Stimulated activated CD8-positive, alpha-beta memory T cell treated with anti-CD3 and anti-CD28 coated beads, Interleukin-12 subunit alpha, Interleukin-12 subunit beta, amount 100 ng/mL, for 4 hours (primary cell): ENCODE measurements at places on chromosomes 16 and 17.
A peak's percentile ranks its signal among the peaks of the same experiment; 100 is the strongest.

DNA sequence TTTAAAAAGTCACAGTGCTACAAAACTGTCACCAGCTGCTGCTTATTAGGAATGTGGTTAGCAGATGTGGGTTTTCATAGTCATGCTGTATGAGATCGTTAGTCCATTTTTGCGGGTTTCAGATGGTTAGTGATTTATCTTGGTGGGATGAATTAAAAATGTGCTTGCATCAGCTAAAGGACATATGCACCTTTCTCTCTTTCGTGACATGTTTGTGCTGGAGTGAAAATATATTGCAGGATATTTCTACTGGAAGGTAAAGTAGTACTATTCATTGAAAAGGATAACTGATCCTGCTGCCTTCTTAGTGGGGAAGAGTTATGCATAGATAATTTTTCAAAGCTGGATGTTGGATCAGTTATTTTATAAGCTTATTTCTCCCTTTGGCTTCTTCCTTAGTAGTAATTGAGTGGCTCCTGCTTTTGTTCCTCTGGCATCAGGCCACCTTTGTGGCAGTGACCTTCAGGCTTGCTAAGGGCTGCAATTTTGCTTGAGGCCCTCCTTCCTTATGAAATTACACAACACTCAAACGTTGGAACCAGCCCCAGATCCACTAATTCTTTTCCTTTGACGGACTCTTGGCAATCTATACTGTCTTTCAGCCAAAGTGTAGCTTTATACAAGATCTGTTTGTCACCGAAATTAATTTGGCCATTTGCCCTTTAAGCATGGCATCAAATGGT lies 7.5 kb upstream of the SNTB2 start:
- no peak for DNase-seq

- no peak for DNase-seq
These were observed 19.2 kb downstream of the RAI1 start for GRCh38 chr17:17700251-17700969.

DNA sequence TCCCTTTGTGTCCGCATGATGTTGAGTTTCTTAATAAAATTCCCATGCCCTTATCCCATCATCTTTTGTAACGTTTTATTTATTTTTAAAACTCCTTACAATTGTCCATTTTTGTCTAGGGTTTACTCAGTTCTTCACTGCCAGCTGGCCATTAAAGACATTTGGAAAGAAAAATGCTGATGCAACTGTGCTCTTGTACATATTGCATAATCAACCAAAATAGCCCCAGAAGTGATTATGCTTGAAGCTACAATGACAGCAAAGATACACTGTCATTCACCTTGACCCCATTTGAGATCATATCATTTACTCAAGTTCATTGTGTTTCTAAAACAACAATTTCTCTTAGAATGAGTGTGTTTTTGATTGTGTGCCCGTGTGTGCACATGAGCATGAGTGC lies 1074.6 kb upstream of the RBFOX1 start:
- DNase-seq = no peak

DNA sequence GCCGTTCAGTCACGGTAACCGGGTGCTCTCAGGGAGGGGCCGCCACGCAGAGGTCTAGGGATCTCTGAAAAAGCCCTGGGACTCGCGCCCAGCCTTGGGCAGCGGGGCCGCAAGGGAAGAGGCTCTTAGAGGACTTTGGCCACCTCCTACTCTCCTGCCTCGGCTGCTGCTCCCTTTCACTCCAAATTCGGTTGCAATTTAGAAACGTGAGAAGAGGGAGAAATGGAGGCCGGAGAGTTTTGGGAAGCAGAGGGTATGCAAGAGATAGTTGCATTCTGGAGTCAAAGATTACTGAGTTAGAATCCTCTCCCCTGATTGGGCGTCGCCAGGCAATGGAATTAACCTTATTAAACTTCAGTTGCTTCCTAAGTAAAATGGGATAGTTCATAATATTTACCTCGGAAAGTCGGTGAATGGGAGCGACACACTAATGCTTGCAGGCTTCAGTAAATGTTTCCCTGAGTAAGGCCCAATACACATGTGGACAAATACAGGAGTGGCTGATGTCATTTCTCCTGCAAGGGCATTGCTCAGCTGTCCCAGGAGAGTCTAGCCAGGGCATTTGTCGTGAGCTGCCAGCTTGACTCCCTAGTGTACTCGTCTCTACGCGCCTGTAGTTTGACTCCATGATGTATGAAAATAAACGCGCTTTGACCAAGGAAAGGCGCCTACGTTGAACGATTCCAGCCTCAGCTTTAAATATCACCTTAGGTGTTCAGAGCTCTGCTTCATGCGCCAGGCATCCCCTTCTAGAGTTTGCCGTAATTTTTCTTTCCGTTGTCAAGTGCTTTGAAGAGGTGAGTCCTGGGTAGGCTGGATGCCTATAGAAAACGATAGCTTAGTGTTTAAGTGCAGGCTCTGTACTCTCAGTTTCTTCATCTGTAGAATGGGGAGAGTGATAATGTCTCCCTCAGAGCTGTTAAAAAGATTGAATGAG lies 667 bp downstream of the OGFOD1 start:
- DNase-seq = no peak

DNA sequence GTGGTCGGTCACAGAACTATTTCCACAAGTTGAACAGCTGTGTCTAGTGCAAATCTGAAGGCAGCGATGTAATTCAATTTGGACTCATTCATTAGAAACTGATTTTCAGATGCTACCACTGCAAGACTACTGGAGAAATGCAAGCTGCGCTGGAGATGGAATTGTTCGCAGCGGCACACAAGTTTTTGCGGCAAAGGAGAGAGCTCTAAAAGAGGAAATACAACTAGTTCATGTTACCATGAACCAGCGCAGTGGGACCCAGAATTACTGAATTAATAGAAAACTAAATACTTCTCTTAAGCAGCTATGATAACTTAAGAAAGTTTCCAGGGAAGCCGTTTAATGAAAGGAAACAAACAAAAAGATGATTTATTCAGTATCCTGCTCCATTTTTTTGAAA lies 1.9 kb downstream of the CREBBP start:
- no peak for DNase-seq

DNA sequence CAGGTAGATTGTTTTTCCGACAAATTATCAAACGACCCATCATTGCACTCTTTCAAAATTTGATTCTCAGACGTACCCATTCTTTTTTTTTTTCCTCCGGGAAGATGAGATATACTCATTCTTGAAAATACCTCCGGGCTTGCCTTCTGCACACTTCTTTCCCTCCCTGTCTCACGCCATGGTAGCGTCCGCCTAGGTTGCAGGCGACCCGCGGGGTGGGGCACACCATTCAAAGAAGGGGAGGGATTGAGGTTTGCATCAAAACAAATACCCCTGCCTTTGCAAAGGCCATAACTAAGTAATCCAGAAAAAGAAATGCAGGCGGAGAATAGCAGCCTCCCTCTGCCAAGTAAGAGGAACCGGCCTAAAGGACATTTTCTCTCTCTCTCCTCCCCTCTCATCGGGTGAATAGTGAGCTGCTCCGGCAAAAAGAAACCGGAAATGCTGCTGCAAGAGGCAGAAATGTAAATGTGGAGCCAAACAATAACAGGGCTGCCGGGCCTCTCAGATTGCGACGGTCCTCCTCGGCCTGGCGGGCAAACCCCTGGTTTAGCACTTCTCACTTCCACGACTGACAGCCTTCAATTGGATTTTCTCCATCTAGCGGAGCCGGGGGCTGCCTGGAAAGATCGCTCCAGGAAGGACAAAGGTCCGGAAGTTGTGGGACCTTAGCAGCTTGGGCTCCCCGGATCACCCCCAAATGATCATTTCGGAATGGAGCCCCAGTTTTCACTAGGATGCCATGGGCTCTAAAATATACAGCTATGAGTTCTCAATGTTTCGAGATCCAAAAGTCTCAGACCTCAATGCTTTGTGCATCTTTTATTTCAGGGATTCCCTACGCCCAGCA lies 843 bp downstream of the TP53 start:
- DNase-seq = peak; percentile 65

- DNase-seq = no peak
These were observed 885.7 kb upstream of the CDH8 start for GRCh38 chr16:62921904-62922303.

GRCh38 chr17:65041518-65041917 lies 15.0 kb downstream of the GNA13 start:
- no peak for DNase-seq

DNA sequence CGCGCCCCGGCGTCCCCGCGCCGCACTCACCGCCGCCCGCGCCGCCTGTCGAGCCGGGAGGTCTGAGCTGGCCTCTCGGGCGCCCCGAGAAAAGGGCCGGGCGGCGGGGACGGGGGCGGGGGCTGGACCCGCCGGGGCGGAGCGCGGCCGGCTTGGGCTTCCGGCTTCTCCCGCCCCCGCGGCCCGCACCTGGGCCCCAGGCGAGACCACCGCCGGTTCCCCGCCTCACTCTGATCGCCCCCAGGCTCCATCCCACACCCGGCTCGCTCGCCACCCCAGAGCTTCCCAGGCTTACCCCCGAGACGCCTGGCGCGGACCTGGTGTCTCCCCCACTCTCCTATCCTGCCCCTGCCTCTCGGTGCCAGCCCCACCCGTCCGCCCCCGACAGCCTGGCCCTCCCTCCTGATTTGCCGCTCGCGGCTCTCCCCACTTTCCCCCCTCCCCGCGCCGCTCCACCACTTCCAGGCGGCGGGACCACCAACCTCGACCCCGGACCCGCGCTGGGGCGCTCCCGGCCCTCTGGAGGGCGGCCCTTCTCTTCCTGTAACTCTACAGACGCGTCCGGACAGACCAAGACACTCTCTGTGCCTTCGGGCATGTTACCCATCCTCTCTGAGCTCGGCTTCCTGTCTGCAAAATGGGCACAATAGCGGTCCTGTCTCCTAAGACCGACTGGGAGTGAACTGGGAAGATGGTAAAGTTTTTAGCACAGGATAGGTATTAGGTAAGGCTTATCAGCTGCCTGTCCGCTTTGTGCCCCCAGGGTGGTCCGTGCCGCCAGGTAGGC lies at the start of gene LITAF:
Gene LITAF (minus strand): TSS at position 64 of the 787 bp plus-strand sequence. CDS start 30,189 bp downstream, outside the sequence.
- peak; percentile 56 for DNase-seq

DNA sequence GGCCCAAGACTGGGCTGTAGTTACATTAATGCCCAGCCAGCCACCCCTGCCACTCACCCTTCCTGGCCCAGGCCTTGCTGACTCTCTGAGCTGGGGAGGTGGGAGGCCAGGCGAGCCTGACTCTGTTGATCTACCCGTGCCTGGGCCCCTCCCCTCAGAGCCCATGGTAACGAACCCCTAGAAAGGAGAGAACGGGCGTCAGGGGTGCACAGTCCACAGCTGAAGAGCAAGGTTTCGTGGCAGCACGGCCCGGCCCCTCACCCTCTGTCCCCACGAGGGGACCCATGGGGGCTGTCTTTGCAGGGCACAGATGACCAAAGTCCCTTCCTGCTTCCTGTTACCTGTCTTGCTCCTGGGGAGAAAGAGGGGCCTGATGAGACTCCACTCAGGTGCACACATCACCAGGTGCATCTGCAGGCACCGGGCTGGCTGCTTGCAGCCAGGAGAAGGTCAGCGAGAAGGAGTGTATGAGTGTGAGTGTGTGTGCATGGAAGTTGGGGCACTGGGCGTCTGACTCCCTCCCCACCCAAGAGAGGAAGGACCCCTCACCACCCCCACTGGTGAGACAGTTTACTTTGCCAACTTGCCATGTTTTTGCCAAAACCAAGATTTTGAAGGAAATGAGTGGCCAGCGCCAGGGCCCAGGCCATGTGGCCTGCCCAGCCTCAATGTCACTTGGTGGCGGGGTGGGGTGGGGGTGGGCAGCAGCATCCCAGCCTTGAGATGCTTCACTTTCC lies 359.1 kb downstream of the SEC14L1 start:
- DNase-seq = no peak

- DNase-seq = peak; percentile 47
These were observed 847 bp upstream of the PSMC3IP start for GRCh38 chr17:42578282-42578869.

- no peak for DNase-seq
These were observed 53.4 kb downstream of the SEC14L1 start for GRCh38 chr17:77194179-77194578.

DNA sequence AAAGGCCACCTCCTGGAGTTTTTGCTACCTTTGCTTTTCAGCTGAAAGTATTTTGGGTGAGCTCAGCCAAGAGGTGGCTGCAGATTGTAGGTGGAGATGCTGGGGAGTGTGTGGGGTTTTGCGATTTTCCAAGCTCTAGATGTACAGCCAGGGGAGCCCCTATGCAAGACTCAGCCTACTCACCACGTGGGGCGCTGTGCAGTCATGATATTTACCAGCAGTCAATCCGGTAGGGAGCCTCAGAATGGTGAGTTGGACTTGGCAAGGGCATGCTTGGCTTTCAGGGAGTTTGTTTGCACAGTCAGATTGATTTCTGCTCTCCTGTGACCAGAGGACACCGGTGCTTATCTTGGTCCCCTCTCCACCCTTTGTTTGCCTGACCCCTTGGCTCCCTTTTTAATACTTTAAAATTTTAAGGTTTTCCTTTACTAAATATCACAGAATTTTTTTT lies 175.3 kb downstream of the UTP18 start:
- no peak for DNase-seq

DNA sequence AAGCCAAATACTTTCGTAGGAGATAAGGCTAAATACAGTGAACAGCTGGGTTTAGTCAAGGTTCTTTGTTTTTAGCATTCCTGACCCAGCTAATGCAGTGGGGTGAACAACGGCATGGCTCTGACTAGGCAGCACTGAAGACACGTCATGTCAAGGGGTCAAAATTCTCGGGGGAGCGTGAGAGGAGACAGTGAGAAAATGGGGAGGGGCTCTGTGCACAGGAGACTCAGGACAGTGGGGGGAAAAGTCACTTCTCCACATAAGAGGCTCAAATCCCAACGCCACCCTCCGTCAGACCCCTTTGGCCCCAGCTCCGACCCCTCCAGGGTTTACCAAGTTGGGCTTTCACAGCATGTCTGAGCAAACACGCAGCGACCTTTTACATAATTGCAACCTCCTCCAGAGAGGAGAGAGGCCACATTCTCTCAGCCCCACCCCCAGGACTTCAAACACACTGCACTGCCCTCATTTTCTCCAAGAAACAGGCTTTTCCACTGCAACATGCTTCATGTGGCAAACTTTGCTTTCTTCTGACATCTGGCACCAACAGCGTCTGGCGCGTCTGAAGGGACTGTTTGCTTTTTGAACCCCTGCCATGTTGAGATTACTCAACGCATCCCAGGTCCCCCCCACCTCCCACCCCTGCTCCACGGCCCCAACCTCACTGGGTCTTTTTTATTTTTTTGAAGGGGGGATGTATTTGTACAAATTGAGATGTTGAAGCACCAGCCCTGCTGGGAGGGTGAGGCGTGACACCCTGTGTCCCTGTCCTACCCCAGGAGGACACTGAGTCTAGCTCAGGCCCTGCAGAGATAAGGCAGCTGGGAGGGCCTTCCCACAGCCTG lies 30.0 kb downstream of the AXIN2 start:
- DNase-seq = no peak
